Stimulated activated CD8-positive, alpha-beta memory T cell treated with anti-CD3 and anti-CD28 coated beads, Interleukin-12 subunit alpha, Interleukin-12 subunit beta, amount 100 ng/mL, for 4 hours (primary cell): ENCODE measurements at places on chromosomes 11 and 22.

GRCh38 chr22:17112491-17113042 is 8.6 kb downstream of the TMEM121B start:
- no peak for DNase-seq

DNA sequence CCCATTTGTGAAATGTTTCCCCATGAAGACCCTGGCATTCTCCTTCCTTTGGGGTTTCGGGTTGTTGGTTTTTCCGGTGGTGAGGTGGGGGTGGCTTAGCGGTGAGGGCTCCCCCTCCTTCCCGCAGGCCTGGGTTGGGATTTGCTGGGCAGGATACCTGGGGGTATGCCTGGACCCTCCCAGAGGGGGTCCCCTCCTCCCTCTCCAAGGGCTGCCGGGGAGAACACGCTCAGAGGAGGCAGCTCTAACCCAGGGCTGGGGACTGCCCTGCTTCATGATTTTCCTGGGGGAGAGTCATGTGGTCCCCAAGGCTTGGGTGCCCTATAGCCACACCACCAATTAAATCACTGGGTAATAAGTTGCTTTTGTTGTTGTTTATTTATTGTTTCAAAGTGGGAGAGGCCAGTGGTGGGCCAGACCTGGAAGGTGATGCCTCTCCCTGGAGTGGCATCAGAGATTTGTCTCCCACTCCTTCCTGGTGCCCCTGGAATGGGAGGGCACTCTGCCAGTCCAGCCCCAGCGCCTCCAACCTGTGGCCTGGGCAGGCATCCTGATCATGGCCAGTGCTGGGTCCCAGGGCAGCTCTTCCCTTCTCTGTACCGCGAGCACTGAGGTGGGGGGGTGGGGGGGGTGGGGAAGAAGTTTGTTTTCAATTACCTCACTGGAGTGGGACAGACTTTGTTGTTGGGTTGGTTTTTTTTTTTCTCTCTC is 1.3 kb upstream of the CLCF1 start:
- no peak for DNase-seq

GRCh38 chr11:15858881-15859280 is 497.5 kb downstream of the SOX6 start:
- no peak for DNase-seq

DNA sequence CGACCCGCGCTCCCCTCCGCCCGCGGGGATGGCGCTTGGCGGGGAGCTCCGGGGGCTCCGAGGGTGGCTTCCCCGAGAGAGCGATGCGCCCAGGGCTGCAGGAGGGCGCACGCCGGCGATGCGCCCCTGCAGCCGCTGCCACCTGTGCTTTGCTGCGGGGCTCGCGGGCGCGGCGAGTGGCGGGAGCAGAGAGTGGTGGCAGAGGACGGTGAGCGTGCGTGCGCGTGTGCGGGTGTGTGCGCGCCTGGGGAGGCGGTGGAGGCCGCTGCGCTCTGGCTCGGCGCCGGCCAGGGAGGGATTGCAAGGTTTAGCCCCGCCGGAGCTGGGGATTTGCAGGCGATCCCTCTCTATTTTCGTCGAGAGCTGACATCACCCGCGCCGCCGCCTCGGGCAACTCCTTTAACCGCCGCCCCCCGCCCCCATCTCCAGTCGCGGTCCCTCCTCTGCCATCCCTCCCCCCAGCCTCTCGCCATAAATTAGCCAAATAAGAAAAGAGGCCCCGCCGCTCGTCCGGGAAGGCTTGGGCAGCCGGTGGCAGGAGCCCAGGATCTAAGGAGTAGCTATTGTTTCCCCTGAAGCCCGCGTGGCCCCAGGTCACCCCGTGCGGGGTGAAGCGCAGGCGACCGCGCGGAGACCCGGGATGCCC is at the start of gene SLC1A2:
Gene SLC1A2, minus strand, starts transcription at position 375 of the 646 bp plus-strand sequence. CDS start 592 bp downstream, outside the sequence.
- DNase-seq, result no peak

- no peak for DNase-seq
Observed at GRCh38 chr11:2521733-2522630, 77.2 kb downstream of the KCNQ1 start.

- DNase-seq, result no peak
Observed at GRCh38 chr11:118295199-118295598, 9.3 kb upstream of the CD3E start.

DNA sequence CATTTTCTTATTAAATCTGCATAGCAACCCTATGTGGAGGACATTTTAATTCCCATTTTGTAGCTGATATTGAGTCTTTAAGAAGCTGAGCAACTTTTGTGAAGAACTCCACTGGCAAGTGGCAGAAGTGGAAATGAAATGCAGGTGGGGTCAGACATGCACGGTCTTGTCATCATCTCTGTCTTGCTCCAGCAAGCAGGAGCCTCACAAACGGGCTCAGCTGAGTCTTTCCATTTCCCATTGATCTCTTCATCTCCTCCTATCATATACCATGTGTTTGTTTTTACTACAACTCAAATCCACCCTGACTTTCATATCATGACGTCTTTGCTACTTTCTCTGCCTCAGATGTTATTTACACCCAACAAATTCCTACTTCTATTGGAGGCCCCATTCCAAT is 97.9 kb upstream of the TENM4 start:
- DNase-seq, result no peak

- no peak for DNase-seq
Observed at GRCh38 chr11:10487002-10487647, 32.1 kb downstream of the AMPD3 start.

DNA sequence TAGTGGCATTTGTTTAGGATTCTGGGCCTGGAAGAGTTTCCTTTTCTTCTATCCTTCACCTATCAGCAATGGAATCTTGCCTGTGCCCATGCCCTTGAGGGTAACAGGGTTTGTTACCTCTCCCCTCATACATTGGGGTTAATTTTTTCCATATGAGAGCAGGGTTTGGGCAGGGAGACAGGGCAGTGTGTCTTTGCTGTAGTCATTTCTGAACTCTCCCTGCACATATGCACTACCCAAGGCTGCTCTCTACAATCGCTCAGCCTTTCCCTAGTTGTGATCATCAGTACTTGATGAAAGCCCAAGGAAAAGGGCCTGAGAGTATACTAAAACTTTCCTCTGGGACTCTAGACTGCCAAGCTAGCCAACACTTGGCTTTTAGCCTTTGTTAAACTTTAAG is 95.7 kb downstream of the LRRC32 start:
- DNase-seq, result no peak

DNA sequence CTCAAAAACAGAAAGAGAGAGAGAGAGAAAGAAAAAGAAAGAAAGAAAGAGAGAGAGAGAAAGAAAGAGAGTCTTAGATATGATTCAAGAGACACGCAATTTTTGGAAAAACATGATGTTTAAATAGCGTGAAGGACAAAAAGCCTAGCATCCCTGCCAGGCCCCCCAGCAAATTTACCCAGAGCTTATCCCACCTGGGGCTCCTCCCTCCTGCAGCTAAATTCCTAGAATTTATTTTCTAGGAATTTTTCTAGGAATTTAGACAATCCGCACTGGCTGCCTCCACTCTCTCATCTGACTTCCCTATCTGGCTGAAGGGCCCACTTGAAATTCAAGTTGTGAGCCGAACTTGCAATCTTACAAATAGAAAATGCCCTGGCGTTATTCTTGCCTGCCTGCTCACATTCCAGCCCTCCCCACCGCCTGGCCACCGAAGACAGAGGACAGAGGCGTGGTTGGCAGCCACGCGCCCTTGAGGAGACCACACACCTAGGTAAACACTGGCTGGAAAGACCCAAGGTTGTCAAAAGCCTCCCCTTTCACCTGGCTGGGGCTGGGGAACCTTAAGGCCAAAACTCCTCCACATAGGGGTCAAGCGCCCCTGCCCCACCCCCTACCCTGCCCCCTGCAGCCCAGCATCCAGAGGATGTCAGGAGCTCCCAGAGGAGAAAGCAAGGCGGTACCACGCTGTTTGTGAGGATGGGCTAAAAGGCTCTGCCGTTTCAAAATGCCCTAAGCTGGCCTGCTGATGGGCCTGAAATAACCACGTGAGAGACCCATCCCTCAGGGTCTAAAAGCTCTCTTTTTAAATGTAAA is 42.2 kb downstream of the AHNAK start:
- no peak for DNase-seq

GRCh38 chr11:39304586-39304985 is 2154.9 kb downstream of the LRRC4C start:
- no peak for DNase-seq

GRCh38 chr11:122517403-122518379 is 137.8 kb upstream of the UBASH3B start:
- DNase-seq, result no peak

GRCh38 chr11:128304116-128304515 is 283.2 kb downstream of the ETS1 start:
- DNase-seq, result no peak
